AG20443 (cell line): ENCODE measurements at places on chromosomes 16 and 17.

DNA sequence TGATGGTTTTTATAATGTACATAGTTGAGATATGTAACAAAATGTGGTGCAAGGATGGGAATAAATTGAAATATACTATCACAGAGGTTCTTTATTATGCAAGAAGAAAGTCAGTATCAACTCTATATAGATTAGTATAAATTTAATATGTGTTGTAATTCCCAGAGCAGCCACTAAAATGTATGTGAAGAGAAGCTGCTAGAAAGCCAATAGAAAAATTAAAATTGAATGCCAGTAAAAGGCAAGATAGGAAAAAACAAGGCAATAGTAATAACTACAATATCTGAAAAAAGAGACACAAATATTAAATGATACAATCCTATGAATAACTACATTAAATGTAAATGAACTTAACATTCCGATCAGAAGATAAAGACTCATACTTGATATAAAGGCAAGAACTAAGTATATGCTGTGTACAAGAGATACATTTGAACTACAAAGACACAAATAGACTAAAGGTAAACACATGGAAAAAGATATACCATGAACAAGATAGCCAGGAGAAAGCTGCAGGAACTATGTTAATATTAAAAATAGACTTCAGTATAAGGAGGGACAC is 92.0 kb downstream of the ABCA8 start:
- no peak for DNase-seq

DNA sequence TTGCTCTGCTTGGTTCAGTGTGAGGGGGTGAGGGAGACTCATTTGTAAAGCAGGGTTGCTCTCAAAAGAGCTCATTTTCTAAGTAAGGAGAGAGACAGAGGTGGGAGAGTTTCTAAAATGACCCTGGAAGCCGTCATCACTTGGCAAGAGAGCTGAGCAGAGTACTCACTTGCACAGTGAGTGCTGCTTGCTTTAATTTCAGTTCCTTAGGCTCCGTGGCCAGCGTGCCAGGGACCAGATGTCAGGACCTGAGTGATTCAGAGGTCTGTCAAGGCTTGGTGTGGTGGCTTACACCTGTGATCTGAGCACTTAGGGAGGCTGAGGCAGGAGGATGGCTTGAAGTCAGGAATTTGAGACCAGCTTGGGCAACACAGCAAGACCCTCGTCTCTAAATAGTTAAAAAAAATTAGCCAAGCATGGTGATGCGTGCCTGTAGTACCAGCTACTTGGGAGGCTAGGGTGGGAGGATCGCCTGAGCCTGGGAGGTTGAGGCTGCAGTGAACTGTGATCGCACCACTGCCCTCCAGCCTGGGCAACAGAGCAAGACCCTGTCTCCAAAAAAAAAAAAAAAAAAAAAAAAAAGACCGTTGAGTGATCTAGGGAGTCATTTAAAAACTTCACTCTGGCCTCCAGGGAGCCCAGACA is 10.7 kb downstream of the ZNF205 start:
- DNase-seq: no peak

DNA sequence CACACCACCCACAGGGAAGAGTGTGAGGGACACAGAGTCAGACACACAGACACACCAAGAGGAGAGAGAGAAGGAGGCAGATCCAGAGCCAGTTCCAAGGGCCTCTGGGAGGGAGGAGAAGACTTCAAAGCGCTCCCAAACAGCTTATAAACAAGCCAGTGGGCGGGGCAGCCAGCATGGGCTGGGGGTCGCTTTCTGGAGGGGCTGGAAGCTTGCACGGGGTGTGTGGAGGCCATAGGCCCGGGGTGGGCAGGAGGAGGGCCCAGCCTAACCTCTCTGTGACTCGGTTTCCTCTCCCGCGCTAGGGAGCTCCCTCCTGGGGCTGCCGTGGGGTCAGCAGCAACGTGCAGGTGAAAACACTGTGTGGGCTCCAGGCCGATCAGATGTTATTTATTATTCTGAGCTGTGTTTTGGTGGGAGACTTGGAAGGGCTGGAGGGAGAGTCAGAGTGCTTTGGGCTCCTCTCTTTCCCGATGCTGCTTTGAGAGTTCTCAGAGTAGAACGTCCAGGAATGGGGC is 2.5 kb upstream of the WFIKKN2 start:
- no peak for DNase-seq

- DNase-seq: peak; percentile 46
These were observed 77.7 kb downstream of the MRM3 start for GRCh38 chr17:859824-860195.

DNA sequence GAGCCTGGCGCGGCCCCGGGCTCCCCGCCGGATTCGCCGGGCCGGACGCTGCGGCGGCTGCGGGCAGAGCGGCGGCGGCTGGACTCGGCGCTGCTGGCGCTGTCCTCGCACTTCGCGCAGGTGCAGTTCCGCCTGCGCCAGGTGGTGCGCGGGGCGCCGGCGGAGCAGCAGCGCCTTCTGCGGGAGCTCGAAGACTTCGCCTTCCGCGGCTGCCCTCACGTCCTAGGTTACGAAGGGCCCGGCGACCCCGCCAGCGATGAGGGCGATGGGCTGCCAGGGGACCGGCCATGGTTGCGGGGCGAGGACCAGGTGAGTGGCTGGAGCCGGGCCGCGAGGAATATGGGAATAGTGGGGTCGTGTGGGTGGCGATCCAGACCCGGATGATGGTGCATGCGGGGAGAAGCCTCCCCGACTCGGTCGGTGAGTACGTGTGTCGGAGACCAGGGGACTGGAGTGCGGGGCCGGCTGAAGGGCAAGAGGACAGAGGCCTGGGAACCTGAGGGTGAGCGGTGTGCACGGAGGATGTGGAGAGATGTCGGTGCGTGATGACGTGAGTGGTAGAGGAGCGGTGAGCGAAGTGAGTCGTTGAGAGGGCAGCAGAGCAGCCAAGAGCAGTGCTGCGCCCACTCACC is 517 bp downstream of the RUNDC1 start:
- DNase-seq: peak; percentile 62

DNA sequence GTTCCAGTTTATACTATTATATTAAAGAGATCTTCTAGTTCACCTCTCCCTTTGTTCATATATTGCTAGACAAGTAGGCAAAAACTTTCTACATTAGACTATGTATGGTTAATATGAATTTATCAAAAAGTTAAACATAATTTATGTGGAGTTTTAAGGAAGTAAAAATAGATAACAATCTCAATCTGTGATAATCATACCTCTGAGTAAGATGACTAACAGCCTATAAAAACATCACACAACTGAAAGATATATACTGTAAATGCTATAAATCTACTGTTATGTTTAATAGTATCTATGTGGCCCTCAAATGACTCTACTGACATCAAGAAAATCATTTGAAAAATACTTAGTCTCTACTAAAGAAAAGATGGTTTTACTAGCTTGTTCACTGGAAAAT is 37.1 kb downstream of the AP1G1 start:
- no peak for DNase-seq

GRCh38 chr17:76442341-76443338 is 10.3 kb downstream of the UBE2O start:
- DNase-seq: no peak

- DNase-seq: peak; percentile 87
These were observed 57.8 kb upstream of the TEX2 start for GRCh38 chr17:64320613-64321553.

DNA sequence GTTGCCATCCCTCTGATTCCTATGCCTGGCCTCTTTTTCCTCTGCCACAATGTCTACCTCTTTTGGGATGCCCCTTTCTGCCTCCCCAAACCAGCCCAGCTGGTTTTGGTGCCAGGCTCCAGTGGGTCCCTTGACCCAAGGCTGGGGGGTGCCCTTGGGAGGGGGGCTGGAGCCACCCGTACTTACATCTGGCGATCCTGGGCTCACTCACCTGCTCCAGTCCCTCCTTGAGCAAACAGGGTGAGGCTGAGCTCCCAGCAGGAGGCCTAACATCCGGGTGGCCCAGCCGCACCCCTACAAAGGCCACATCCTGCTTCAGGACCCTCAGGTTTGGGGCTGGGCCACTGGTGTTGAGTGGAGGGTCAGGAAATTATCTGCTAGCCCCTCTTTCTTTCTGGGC is 1.2 kb downstream of the ERN2 start:
- no peak for DNase-seq

DNA sequence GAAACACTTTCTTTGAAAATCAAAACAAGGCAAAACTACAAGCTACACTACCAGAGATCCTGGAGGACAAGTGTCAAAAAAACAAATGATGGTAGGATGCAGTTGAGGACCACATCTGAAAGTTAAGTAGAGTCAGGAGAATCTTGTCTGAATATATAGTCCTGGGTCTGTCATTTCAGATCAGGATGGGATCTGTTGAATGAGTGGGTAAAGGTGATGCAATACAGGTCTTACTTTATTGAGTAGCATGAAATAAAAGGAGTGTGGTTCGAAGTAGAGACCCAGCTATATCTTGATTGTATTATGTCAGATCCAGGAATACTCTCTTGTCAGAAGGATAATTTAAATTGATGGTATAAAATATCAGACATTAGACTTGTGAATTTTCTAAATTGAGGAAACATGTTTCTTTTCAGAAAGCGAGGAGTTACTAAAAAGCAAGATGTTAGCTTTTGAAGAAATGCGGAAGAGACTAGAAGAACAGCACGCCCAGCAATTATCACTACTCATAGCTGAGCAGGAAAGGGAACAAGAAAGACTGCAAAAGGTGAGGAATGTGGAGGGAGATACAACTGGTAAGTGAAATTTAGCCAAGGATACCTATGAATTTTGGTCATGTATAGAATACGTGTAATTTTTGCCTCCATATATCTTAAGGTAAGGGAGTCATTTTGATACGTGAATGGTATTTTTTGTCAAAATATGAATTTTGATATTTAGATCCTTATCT is 15.1 kb upstream of the VPS35L start:
- DNase-seq: no peak

DNA sequence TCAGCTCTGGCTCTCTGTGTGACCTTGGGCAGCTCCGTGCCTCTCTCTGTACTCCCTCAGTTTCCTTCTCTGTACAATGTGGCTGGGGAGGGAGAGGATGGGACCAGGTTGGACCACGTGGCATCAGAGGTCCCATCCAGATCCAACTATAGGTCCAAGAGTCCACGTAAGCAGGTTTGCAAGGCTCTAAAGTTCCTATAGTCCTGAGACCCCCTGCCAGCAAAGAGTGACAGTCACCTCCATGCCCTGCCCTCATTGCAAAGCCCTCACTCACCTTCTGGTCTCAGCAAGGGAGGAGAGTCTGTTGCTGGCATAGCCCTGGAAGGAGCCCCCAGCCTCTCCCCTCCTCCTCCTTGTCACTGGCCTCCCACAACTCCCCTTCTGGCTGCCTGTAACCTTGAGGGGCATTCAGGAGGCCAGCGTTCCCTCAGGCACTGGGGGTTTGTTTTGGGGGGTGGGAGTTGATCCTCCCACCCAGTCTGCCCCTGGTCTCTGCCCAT is 6.1 kb upstream of the DRC7 start:
- DNase-seq: no peak

- DNase-seq: peak; percentile 72
These were observed at the start of gene NPTX1 for GRCh38 chr17:80475910-80476876. NPTX1 (minus strand) TSS chr17:80476607; CDS start chr17:80476446, 161 bp downstream.

- DNase-seq: peak; percentile 68
These were observed 86.8 kb upstream of the WSB1 start for GRCh38 chr17:27207073-27207513.

- no peak for DNase-seq
These were observed 4.4 kb downstream of the OR3A3 start for GRCh38 chr17:3415610-3416009.

DNA sequence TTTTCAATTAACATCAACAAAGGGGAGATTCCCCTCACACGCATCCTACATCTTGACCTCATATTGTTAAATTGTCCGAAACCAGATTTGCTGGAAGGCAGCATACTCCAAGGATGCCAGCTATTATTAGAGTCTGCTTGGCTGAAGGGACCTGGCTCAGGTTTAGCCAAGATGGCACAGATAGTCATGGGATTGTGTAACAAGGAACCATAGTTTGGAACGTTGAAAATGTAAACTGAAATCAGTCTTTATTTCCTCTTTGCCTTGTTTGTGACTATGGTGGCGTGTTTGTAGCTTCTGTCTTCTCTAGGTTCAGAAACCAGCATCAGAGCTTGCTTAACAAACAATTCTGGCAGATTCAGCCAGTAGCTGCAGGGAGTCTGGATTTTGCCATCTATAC is 5.9 kb downstream of the ARSG start:
- no peak for DNase-seq

- no peak for DNase-seq
These were observed at the start of gene HSPB9 for GRCh38 chr17:42122371-42123303. HSPB9 (plus strand) TSS chr17:42122804; CDS start chr17:42122851, 47 bp downstream.

GRCh38 chr17:64686705-64687104 is 24.6 kb upstream of the SMURF2 start:
- DNase-seq: no peak

- no peak for DNase-seq
These were observed 105.9 kb downstream of the METRNL start for GRCh38 chr17:83185023-83186002.

DNA sequence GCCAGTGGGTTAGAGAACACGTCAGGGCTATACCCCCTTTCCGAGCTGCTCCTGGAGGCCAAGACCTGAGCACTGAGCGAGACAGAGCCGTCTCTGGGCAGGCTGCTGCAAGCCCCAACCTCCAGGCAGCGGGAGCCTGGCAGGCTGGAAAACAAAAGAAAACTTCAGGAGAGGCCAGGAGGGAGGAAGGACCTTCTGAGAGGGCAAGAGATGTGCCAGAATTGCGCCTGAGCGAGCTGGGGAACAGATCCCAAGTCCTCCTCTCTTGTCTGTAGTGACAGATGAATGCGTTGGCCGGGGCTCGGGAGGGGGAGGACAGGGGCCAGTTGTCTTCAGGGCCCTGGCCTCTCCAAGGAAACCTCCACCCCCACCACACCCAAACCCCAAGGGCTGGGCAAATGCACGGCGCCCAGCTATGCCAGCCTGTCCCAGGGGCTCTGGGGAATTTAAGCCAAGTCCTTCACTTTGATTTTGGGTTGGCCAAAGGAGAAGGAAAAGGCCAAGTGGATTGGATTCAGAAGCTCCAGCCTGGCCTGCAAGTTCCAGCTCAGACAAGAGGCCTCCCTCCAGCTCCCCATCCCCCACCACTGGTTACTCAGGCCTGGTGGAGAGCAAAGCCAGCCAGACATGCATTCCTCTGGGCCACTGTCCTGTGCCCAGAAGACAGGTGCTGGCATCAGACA is 18.1 kb downstream of the SDK2 start:
- no peak for DNase-seq

DNA sequence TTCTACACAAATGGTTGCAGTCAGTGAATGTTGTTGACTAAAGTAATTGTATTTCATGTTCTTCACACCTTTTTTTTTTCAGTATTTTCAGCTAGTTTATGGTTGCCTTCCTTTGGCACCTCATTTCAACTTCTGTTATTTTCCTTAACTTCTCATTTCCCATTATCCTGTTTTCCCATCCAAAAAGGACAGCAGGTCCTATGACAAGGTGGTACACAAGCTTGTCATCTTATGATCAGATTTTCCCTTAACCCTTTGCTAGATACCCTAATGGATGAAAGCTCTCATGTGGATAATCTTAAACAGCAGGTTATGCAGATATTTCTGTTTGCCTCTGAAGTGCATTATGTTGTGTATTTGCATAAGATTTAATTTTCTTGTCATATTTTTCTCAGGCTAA is 7.1 kb upstream of the ASIC2 start:
- no peak for DNase-seq
